ENCODE measurements at places on chromosomes 11 and 22.

DNA sequence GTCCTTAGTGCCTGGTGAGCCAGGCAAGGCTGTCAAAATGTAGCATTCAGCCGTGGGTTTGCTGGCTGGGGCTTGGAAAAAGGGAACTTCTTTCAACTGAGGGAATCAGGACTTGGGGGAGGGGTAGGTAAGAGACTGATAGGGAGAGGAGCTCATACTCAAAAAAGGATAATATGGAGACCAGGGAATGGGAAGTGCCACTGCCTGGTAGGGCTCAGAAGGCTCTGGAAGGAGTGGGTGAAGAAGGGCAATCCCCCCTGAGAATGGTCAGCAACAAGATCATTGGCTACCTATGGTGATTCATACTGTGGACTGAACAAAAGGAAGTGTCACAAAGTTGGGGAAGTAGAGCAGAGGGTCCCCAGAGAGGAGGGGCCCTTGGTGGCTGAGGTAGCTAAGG is 1.9 kb downstream of the CNGA4 start:
- DNase-seq, result no peak

GRCh38 chr11:32087597-32087996 is 3.3 kb upstream of the RCN1 start:
- DNase-seq, result no peak

GRCh38 chr11:2446590-2447252 is 1.9 kb downstream of the KCNQ1 start:
- DNase-seq, result peak; percentile 42

DNA sequence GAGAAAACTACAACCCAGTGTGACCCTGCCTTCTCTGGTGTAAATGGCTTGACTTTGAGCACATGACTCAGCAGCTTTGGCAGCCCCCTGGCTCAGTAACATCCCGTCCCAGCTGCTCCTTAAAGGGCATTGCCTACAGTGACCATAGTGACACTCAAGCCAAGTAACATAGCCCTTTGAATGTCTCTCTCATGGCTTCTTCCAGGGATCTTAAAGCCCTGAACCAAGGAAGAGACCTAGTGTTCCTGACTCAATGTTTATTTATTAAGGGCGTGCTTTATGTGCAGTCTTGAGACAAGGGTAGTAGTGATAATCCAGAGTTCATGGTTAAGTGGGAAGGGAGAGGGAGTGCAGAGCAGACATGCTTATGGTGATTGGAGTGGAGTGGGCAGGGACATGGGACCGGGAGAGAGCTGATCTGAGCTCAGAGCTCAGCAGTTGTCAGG is 125.7 kb downstream of the PARVA start:
- DNase-seq, result no peak

DNA sequence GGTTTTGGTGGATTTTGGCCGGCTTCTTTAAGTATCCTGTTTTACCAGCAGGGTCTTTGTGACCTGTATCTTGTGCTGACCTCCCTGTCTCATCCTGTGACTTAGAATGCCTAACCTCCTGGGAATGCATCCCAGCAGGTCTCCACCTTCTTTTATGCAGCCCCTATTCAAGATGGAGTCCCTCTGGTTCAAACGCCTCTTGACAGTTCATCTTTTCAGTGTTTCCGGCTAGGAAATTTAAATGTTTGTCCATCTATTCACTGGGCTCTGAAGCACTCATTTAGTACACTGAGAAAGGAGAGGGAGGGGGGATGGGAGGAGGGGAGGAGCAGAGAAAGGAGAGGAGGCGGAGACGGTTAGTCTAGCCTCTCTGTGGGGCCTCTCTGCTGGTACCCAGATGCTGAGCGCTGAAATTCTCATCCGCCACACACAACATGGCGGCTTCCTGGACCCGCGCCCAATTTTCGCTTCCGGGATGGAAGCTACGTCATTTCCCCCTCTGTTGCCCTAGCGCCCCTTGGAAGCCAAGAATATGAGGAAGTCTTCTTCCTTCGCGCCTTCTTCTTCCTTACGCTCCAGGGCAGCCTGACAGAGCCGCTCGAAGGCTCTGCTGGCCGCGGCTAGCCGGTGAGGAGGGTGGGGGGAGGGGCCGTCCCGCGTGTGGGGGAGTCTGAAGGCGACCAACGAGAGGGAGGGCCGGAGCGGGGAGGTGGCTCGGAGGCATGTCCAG is 69.0 kb upstream of the SYT13 start:
- DNase-seq, result peak; percentile 90

DNA sequence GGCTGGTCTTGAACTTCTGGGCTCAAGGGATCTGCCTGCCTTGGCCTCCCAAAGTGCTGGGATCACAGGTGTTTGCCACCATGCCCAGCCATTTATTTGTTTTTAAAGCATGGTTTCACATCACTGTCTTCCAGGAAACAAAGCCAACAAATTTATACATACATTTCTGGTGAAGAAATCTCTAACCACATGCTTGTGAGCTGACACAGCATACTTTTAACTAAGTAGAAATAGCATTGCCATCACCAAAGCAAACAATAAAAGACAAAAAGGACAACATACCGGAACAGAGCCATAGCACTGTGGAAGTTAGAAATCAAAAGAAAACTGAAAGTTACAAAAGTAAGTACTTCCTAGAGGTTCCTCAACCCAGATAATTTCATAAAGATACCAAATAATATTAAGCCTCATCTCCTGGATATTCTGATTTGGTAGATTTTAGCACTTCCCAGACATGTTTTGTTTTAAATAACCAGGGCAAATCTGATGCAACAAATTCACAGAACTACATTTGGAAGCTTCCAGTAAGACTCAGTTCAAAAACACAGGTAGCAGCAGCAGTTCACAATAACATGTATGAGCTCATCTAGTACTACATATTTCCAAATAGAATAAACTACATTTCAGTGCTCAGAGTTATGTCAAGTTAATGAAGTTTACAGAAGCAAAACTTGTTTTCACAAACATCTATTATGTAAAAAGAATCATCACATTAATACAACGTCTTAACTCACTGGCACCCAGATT is 70.6 kb downstream of the RRAS2 start:
- DNase-seq, result no peak

DNA sequence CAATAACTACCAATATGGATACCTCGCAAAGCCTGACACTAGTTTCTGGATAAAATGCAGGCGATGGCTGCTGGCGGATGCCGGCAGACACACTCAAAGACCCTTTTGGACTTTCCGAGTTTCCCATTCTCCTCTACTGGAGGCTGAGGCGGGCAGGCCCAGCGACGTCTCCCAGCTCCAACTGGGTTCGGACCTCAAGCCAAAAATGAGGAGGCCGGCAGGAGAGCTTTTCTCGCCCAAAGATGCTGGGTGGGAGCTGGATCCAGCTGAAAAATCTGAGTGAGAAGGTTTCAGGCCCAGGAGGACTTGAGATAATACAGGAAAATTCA is 428 bp upstream of the FEZ1 start:
- DNase-seq, result no peak

- DNase-seq, result no peak
Observed at GRCh38 chr22:32803020-32803737, 1.7 kb downstream of the TIMP3 start.

- no peak for DNase-seq
Observed at GRCh38 chr22:38142606-38143005, 32.1 kb upstream of the BAIAP2L2 start.

DNA sequence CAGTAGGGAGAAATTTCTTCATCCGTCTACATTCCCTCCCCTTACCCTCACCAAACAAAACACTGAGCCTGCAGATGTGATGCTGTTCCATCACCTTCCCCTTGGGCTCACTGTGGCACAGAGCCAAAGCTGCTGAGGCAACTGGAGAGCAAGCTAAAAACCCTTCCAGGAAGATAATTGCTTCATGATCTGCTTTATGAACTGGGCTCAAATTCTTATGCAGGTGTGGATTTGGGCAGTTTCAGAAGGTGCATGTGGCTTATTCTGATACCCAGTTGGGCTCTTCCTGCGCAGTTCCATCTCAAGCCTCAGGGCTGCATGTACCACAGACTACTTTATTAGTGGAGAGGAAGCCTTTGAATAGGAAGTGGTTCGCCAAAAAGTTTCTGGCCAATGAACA is 58.3 kb downstream of the AAMDC start:
- DNase-seq, result no peak

GRCh38 chr11:30322191-30322590 is 713 bp upstream of the ARL14EP start:
- no peak for DNase-seq

GRCh38 chr11:93645938-93646337 is 15.5 kb upstream of the CEP295 start:
- DNase-seq, result no peak

GRCh38 chr22:39688186-39688785 is 117.7 kb downstream of the CACNA1I start:
- DNase-seq, result no peak

Data from stimulated activated CD4-positive, alpha-beta T cell treated with anti-CD3 and anti-CD28 coated beads, Interleukin-15, amount 100 ng/mL, for 24 hours (primary cell).